ENCODE measurements at places on chromosomes 2 and 18.

DNA sequence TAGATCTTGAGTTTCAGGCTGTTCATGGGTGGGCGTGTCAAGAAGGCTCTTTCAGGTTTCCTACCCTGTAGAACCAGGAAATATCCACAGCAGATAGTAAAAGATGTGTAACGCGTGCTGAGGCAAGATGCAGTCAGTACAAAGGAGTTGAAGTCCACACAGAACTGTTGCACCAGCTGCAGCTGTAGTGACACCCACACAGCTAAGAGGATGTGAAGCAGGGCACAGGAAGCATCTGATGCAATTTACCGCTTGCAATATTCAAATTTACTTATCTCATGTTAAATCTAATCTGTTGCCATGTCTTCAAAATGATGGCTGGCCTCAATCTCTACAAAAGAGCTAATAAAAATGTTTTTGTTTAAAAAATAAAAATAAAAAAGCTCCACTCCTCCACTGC is 132.8 kb downstream of the ARHGAP15 start:
- DNase-seq, result no peak

GRCh38 chr18:79733986-79734770 is 54.6 kb downstream of the CTDP1 start:
- DNase-seq, result no peak

DNA sequence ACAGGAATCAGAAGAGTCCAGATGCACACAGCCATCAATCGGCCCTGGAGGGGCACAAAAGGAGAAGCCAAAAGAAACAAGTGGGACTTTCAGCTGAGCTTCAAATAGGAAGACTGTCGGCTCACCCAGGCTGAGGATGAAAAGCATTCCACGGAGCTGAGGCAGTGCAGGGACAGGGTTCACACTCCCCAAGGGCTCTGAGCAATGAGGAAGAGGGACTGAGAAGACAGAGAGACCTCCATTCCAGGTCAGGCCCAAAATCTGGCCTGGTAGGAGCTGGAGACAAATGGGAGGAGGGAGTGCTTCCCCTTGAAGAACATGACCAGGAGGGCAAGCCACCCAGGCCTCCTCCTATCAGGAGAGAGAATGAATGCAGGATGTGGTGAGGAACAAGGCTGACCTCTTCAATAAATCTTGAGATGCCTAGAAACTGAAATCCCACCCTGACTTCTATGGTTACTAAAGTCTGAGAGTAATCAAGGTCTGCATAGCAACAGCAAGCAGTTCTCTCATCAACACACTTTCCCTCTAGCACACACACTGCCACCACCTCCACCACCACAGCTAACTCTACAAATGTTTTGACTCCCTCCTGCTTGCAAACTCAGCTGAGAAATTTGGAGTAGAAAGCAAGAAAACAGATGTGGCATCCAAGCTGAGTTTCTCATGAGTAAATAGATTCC is 434.4 kb downstream of the TNS1 start:
- DNase-seq, result peak; percentile 77

DNA sequence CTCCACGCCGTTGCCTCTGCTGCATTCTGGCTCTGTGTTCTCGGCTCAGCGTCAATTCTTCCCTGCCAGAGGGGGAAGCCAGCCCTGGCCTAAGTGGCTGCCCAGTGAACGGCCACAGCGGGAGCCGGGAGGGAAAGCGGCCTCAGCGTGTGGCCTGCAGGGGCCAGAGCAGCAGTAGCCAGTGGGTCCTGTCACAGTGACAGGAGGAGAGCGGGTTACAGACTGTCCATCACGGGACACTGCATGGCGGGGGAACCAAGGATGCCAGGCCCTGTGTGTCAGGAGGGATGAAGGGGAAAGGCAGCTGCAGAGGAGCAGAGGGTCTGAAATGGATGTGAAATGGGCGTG is 39.7 kb downstream of the PDIA6 start:
- DNase-seq, result no peak

DNA sequence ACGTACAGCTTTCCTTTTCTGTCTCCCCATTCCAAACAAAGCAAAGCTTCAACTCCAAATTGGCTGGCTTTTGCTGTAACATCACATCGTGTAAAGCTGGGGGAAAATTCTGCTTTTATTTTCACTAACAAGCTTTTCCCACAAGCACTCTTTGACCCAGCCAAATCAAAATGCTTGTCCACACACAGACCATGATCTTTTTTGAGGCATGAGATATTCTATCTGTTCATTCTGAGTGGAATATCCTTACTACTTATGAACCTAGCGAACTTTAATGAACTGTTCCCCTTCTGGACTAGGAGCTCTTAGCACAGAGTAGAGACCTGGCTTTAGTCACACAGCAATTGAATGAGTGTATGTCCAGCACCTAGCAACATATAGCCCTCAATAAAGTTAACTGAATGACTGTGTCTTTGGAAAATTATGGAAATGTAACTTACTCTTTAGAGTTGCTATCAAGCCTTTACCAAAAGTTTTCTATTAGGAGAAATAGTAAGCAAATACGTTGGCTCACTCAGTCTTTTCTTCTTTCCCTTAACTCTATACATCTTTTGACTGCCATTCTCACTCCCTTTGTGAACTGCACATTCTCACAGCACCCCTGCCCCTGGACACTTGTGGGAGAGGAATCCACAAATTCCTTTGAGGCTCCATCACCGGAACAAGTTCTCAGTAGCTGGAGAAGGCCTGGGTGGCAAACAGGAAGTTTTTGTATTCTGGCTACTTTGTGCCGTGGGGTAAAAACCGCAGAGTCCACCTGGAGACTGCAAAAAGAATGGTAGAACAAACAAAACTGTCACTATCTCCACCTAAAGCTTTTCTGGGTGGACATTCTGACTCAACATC is 1.3 kb upstream of the UBE2E3 start:
- DNase-seq, result peak; percentile 80

DNA sequence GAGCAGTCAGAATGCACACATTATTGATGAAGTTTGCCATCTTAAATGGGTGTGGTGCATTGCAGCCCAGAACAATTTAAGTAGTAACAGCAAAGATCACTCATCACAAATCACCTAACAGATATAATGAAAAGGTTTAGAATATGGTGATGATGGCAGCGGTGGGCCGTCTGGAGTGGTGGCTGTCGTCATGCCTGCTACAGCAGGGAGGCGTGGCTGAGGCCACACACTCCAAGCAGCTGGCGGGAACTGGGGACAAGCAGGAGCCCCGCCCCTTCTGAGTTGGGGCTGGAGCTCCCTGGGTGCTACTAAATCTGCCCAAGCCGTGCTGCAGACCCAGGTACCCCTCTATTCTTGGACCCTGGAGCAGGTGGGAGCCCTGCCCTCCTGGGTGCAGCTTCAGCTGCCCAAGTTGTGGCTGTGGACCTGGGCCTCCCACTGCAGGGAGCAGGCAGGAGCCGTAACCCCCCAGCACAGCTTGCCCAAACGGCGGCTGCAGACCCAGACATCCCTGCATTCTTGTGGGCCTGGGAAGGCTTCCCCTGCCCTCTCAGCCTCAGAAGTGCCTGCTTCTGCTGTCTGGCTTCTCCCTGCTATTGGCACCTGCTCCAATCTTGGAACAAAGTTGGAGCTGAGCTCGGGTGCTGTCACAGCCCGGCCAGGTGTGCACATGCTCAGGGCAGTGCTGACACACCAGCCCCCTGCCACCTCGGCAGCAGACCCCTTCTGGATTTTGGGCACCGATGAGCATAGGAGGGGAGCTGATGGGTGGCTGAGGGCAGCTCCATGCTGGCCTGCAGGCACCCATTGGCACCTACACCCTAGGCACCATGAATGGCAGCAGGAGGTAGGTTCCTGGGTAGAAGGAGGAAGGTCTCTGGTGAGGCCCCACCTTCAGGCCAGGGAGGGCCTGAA is 149.3 kb downstream of the EHBP1 start:
- DNase-seq, result no peak

DNA sequence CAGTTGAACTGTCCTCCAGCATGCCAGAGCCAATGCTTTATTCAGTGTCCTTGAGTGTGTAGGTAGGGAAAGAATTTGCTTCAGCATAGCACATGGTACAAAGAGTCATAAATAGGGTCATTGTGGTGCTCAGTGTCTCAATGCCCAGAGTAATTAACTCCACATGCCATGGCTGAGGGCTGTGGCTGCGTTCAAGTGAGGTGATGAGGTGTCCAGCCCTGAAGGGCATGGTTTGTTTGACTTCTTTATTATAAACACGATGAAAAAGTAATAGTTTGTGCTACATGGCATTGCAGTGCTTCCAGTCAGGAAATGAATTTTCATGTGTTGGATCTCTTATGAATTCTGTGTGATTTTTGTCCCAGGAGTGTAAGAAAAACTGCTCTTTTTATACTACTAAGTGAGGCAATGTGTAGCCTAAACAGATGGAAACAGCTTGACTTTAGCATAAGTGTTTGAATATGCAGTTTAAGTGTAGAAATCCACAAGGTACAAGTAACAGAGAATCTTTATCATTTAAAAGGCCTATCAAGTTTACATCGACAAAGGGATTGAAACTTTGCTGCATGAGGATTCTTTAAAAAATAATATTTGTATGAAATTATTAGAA is 507.9 kb upstream of the CDH2 start:
- no peak for DNase-seq

Data from fibroblast of skin of right biceps (primary cell).